ENCODE measurements at places on chromosomes 7 and 10.

DNA sequence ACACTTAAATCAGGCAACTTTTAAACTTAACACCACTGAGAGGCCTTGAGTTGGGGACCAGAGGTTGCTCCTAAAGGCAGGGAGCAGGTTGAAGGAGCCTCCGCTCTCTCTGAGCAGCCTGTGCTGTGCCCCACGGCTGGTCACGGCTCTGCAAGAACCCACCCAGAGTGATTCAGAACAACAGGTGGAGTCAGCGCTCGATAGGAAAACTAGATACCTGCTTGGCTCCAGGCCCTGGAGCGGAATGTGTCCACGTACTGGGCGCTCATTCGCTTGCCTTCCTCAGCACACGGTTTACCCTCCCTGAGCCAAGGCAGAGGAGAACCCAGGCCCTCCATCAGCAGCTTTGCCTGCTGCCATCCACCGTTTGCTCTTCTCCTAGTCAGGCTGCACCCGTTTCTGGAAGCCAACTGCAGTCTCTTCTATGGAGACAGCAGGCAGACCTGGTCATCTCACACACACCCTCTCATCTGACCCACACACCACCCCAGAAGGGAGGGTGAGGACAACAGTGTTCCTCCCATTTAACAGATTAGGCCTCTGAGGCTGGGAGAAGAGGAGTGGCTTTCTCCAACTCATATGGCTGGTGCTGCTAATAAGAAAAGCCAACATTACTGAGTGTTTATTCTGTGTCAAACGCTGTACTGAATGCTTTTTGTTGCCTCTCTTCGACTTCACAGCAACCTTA is 37.6 kb upstream of the PDCD4 start:
- DNase-seq, result no peak

DNA sequence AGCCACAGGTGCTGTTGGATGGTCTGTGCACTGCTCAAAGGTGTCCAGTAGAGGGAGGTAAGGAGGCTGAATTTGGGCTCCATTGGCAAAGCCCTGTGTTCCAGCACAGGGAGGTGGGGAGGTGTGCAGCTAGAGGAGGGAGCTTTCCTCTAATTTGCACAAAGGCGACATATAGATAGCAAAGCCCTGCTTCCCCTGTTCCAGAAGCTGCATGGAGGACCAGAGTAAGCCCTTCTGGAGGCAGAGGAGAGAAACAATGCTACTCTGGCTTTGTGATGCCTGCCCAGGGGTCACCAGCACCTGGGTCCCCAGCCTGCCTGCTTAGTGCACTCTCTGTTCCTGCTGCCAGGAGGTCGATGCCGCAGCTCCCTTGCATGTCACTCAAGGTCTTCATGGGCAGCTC is 3.4 kb upstream of the ARHGAP22 start:
- no peak for DNase-seq

GRCh38 chr7:132203021-132203420 is 373.2 kb downstream of the PLXNA4 start:
- DNase-seq, result no peak

GRCh38 chr10:21501731-21502347 is 23.6 kb downstream of the SKIDA1 start:
- DNase-seq, result no peak

- DNase-seq, result no peak
Measured at GRCh38 chr7:150317748-150318444, 5.3 kb upstream of the LRRC61 start.

- DNase-seq, result no peak
Measured at GRCh38 chr10:55227967-55228366, 426.9 kb upstream of the PCDH15 start.

- DNase-seq, result no peak
Measured at GRCh38 chr7:30879139-30880124, 32.2 kb upstream of the AQP1 start.

GRCh38 chr10:10946801-10947200 is 70.9 kb upstream of the CELF2 start:
- DNase-seq, result no peak

- no peak for DNase-seq
Measured at GRCh38 chr10:101814466-101815071, 3.7 kb downstream of the OGA start.

DNA sequence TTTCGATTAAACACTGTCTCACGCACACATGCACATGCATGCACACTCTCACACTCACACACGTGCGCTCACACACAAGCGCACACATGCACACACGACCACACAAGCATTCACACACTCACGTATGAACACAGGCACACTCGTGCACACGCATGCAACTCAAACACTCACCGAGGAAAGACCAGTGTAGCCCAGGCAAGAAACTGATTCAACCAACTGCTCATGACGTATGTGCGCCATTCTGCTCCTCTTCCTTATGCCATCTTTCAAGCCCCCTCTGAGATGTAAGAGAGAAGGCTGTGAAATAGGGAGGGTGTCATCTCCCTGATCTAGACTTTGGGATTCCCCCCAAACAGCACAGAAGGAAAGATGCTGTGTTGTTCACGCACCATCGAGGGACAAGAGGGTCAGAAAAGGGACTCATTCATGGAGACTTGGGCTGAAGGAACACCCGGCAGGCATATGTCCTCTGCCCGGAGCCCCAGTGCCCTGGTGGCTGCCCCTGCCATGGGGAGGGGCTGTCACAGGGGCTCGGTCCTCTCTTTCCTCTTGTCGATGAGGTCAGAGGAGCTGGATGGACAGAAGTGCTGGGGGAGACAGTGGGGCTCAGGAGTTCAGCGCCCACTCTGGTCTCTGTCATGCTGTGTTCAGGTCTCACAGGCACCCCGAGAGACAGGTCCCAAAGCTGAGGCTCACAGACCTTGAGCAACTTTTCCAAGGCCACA is 130.1 kb upstream of the SHH start:
- no peak for DNase-seq

DNA sequence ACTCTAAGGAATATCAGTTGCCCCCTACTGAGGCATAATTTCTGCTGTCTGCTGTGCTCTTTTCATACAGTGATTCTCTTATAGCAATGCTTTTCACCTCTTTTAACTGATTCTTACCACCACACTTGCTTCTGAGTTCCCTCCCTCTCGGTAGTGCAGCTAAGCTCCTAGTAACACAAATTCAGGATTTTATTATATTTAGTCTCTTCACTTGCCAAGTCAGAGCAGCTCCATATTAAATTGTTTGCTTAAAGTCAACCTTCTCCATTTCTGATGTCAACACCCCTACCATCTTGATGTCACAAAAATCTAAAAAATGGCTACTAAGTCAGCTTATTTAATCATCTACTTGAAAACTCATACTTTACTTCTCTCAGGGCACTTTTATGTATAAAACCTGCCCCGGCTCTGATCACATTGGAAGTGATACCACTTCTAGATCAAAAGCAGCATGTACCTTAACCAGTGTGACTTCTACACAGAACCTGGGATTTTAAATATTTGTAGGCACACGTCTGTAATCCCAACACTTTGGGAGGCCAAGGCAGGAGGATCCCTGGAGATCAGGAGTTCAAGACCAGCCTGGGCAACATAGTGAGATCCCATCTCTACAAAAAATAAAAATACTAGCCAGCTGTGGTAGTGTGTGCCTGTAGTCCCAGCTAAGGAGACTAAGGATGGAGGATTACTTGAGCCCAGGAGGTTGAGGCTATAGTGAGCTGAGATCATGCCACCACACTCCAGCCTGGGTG is 55.3 kb downstream of the GDI2 start:
- DNase-seq, result no peak

- peak; percentile 63 for DNase-seq
Measured at GRCh38 chr7:98836811-98837629, 32.8 kb downstream of the TMEM130 start.

DNA sequence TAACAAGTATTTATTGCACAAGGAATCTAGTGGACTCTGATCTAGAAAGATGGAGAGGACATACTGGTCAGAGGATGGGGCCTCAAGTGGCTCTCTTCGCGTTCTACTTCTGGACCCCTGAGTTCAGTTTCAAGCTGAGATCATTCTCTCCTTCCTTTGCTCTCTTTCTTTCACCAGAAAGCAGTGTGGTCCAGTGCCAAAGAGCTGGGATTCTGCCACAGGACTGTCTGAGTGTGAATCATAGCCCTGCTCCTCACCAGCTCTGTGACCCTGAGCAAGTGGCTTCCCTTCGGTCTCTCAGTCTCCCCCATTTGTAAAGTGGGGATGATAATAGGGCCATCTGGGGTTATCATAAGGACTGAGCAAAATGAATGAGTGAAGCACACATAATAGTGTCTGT is 715.2 kb downstream of the SUGCT start:
- DNase-seq, result no peak

GRCh38 chr7:103632972-103633371 is 187.0 kb upstream of the SLC26A5 start:
- no peak for DNase-seq

Data from suppressor macrophage treated with lipopolysaccharide for 1 hour (primary cell).